ENCODE measurements at places on chromosomes 6 and 20. TPM values are rescaled to one million over a fixed set of nuclear protein-coding genes. Genes with fewer than 3 reads are reported as not detected.

TFAP2D gene
- not detected for total RNA-seq

ZNF343 gene
- 8.9 TPM for total RNA-seq

KCNK16 gene
- total RNA-seq, result not detected

BPIFB2 gene
- not detected for total RNA-seq

HSPA12B gene
- total RNA-seq, result not detected

DDX43 gene
- total RNA-seq, result 1.7 TPM

CST4 gene
- not detected for total RNA-seq

CTCFL gene
- not detected for total RNA-seq

SLC17A2 gene
- not detected for total RNA-seq
